ENCODE measurements at places on chromosomes 16 and 17. TPM values are rescaled to one million over a fixed set of nuclear protein-coding genes. Genes with fewer than 3 reads are reported as not detected.
A peak's percentile ranks its signal among the peaks of the same experiment; 100 is the strongest.

DNA sequence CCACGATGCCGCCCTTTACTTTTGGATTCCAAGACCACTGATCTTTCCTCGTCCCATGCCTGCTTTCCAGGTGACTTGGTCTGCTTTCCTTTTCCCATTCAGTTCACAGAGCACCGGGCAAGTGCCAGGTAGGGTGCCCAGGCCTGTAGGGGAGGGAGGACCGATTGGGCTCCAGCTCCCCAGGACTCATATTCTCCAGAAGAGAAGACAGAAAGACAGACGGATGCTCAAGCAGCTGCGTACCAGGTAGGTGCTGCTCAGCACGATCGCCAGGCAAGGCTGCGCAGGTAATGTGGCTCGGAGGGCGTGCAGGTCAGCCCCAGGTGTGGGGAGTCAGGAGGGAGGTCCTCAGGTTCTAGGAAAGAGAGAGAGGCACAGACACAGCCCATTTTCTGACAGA lies 67.5 kb upstream of the ZNF423 start:
- DNase-seq: no peak

GRCh38 chr16:20904507-20905081 lies 4.0 kb downstream of the LYRM1 start:
- peak; percentile 51 for DNase-seq

- peak; percentile 28 for DNase-seq
These were observed 772 bp downstream of the PFAS start for GRCh38 chr17:8249621-8250500.

HSPB9 gene
- 0.40 TPM for polyA plus RNA-seq

CNGB1 gene
- polyA plus RNA-seq: 7.5 TPM

TPSD1 gene
- 0.06 TPM for polyA plus RNA-seq
